ENCODE measurements at places on chromosomes 1 and 21.

GRCh38 chr1:28666806-28667205 lies 1.8 kb upstream of the GMEB1 start:
- no peak for DNase-seq

DNA sequence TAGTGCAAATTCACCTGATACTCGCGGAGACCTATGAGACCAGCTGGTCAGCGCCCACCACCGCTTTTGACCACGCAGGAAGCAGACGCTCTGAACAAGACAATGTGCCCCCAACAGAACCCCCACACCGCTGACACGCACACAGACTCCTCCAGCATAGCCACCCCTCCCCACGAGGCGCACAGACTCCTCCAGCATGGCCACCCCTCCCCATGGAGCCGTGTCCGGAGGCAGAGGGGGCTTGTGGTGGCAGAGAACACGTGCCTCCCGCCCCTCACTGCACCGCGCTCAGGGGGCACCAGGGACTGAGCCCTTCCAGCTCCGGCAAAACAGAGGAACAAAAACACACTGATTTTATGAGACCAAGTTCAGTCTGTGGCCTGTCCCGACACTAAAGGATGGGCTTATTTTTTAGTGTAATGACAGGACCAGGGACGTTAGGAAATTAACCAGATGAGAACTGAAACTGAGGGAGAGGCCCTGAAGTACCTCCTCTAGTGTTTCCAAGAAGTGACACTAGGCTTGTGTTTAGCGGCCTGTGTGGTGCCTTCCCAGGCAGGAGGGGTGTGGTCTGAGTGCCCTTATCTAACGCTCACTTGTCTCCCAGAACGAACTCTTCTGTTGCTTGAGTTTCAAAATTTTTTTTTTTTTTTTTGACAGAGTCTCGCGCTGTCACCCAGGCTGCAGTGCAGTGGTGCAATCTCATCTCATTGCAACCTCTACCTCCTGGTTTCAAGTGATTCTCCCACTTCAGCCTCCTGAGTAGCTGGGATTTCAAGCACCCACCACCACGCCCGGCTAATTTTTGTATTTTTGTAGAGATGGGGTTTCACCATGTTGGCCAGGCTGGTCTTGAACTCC lies 10.0 kb upstream of the AGPAT3 start:
- no peak for DNase-seq

DNA sequence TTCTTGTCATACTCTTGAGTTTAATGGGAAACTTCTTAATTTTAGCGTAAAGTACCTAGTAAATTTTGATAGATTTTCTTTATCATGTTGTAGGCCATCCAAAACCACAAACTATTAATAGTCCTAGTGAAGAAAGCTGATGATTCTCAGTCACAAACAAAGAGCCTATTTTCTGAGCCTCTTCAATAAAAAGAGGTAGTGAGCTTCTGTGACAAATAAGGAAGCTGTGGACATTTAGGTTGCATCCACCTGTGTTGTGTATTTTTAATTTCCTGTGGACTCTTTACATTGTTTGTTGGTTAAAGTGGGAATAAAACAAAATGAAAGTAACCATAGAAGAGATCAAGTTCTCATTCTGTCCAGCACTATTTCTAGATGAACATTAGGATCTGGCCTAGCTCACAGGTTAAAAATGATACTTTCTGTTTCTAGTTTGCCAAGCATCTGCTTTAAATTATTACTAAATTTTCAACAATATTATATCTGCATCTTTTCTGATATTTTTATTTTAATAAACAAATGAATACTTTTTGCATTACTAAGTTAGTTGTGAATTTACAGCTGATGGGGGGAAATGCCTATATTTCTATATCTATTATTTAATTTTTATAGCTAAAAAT lies 702.2 kb upstream of the ADGRL4 start:
- no peak for DNase-seq

GRCh38 chr1:172135076-172135672 lies 285.3 kb upstream of the C1orf105 start:
- no peak for DNase-seq

DNA sequence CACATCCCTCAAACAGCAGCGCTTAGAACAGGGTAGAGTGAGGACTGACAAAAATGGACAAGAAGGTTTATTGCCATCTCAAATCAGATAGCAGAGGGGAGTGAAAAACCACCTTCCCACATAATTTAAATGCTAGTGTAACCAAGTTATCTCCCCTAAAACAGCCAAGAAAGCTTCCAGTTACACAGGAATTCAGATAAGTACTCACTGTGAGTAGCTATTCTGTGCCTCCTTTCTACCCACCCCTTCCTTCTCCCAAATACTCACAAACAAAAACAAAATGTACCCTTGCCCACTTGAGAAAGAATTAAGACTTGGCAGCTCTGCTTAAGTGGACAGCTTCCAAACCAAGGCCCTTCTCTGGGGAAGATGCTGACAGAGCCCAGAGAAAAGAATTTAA lies 9.1 kb downstream of the OTUD7B start:
- DNase-seq: no peak

Measured in D341Med (cell line).